ENCODE measurements at places on chromosomes 6 and 20.

GRCh38 chr20:61965606-61966491 is 99.8 kb downstream of the TAF4 start:
- no peak overlapping the region for H3K27ac ChIP-seq
- no peak overlapping the region for H3K4me3 ChIP-seq
- no peaks in the 10 kb centered on the region for H3K4me1 ChIP-seq
- DNase-seq = no peak

GRCh38 chr6:142731611-142732010 is 213.4 kb downstream of the HIVEP2 start:
- peaks cover 13% of the 10 kb centered on the region for H3K4me1 ChIP-seq
- no peak overlapping the region for H3K27ac ChIP-seq
- H3K27me3 ChIP-seq = no peaks in the 10 kb centered on the region

DNA sequence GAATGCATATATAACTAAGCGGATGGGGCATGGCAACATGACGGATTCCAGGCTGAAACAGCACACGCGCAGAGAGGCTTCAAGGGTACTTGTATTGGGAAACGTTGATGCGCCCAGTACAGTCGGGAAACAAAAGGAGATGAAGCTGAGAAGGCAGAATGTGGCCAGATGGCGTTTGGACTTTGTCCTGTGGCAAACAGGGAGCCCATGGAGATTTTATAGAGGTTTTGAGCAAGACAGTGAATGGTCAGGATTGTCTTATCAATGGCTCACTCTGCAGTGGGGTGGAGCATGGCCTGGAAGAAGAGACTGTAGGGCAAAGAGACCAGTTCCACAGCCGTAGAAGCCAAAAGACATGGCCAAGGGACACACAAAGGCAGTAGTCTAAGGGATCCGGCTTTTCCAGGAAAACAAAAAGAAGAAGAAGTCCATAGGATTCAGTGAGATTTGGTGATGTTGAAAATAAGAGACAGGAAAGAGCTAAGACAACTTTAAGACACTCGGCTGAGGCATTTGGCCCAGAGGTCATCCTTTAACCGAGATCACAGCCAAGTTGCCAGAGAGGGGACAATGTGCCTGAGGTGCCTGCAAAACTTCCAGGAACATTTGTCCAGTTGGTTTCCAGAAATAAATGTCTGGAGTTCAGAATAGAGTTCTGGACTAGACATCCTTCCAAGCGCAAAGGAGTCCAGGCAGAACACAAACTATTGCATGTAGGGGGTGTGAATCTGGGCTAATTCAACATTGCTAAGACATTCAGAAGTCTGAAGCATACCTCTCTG is 123.0 kb upstream of the RREB1 start:
- no peak overlapping the region for H3K27ac ChIP-seq
- no peaks in the 10 kb centered on the region for H3K36me3 ChIP-seq
- no peak overlapping the region for H3K4me3 ChIP-seq
- H3K4me1 ChIP-seq = no peaks in the 10 kb centered on the region
- peaks cover 6% of the 10 kb centered on the region for H3K27me3 ChIP-seq
- no peak for DNase-seq

DNA sequence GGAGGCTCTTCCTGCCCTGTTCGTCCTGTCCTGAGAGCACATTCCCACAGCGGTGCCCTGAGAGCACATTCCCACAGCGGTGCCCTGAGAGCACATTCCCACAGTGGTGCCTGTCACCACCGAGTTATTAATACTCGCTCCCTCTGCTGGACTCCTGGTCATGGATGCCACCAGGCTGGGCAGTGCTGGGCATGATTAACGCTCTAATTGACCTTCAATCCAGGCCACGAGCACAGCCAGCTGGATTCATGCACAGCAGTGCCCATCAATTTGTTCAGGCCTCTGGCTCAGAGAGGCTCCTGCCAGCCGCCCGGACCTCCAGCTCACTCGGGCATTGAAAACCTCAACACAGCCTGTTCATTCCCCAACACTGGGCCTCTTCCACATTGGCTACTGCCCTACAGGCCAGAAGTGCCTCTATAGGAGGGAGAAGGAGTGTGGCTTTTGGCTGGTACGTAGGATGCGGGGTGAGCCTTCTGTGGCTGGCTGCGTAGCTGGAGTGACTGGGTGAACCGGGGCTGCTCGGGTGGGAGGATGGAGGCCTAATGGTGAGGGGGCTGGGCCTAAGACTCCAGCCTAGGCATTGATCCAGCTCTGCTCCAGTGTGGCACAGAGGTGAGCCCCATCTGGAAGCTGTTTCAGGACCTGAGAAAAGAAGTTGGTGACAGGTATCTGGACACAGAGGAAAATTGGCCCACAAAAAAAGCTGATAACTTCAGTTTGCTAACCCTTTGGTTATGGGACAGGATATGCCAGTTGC is 9.3 kb downstream of the IP6K3 start:
- no peak for DNase-seq
- no peaks in the 10 kb centered on the region for H3K36me3 ChIP-seq
- H3K27ac ChIP-seq = no peak overlapping the region
- H3K27me3 ChIP-seq = peaks cover 5% of the 10 kb centered on the region
- peaks cover 3% of the 10 kb centered on the region for H3K4me1 ChIP-seq
- H3K4me3 ChIP-seq = no peak overlapping the region
